WERI-Rb-1 (cell line): ENCODE measurements at places on chromosomes 5 and 9.

DNA sequence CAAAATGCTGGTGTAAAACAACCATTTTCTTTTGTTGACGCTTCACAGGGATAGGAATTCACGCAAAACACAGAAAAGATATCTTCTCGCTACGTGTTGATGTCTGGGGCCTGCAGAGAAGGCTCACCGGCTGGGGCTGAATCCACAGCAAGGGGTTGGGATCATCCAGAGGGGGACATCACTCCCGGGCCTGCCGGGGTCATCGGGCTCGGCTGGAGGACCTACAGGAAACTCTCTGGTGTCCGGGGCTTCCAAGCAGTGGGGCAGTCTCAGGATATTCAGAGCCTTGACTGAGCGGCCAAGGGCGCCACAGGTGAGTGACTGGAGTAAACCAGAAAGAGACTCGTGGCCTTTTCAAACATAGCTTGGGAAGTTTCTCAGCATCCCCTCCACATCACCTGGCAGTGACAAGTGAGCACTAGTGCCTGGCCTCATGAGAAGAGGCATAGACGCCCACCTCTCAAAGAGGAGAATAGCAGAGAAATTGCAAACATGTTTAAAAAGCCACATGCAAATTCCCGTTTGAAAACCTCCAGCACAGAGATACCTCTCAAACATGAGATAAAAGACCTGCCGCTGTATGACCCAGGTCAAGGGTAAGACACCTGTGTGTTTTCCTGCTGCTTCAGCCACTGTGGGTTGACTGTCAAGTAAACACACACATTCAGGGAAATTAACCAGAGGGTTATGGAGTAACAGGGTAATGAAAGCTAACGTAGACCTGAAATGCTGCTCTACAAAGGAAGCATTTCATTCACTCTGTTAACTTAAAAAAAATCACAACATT is 50.8 kb upstream of the SIMC1 start:
- DNase-seq = no peak

- DNase-seq = no peak
Measured at GRCh38 chr5:118006219-118006618, 982.1 kb downstream of the DTWD2 start.

DNA sequence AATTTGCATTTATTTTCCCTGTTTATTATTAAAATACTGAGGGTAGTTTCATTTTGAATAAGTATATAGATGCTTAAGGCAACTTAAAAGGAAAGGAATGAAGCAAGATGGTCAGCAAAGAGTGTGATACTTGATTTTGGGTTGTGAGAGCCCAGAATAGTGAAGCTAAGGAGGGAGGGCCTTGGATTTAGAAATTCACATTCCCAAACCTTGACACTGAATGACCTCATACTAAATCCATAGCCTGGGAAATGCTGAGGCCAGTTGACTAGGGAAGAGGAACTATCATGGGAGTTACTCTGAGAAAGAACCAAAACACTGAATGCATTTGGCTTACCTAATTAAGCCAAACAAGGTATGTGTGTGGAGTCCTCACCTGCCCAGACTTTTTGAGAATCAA is 292.5 kb downstream of the SPATA31D1 start:
- no peak for DNase-seq

- DNase-seq = no peak
Measured at GRCh38 chr5:160152287-160152686, 33.0 kb upstream of the PWWP2A start.

GRCh38 chr5:161373345-161373707 is 173.2 kb downstream of the GABRB2 start:
- DNase-seq = no peak

- DNase-seq = peak; percentile 89
Measured at GRCh38 chr9:132059361-132059760, 20.3 kb downstream of the MED27 start.

GRCh38 chr5:1734908-1735289 is 64.7 kb downstream of the MRPL36 start:
- no peak for DNase-seq
